ENCODE measurements at places on chromosomes 6 and 20. TPM values are rescaled to one million over a fixed set of nuclear protein-coding genes. Genes with fewer than 3 reads are reported as not detected.
A peak's percentile ranks its signal among the peaks of the same experiment; 100 is the strongest.

DNA sequence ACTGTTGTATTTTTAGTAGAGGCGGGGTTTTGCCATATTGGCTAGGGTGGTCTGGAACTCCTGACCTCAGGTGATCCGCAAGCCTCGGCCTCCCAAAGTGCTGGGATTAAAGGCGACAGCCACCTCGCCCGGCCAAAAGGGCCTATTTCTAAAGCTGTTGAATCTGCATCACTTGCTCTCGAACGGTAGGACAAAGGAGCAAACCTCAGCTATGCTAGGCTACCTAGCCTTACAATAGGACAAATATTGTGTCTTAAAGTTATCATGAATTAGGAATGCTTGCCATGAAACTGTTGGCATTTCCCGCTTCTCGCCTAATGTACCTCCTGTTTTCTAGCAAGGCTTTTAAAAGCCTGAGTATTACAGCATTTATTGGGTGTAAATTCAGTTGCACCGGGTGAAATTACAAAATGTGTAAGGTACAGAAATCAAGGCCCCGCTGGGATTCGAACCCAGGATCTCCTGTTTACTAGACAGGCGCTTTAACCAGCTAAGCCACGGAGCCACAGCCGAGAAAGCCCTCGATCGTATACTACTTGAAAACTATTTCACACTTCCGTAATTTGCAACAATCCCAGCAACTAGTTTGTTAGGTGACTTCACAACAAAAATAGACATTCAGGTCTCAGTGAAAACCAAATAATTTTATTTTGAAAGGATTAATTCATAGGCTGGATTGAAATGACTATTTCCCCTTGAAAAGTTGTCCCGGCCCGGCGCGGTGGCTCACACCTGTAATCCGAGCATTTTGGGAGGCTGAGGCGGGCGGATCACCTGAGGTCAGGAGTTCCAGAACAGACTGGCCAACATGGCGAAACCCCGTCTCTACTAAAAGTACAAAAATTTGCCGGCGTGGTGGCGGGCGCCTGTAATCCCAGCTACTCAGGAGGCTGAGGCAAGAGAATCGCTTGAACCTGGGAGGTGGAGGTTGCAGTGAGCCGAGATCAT lies 211.6 kb upstream of the ZNF184 start:
- no peak for DNase-seq

TMEM217 gene
- total RNA-seq, result 1.0 TPM

PNLDC1 gene
- 0.66 TPM for total RNA-seq

DNA sequence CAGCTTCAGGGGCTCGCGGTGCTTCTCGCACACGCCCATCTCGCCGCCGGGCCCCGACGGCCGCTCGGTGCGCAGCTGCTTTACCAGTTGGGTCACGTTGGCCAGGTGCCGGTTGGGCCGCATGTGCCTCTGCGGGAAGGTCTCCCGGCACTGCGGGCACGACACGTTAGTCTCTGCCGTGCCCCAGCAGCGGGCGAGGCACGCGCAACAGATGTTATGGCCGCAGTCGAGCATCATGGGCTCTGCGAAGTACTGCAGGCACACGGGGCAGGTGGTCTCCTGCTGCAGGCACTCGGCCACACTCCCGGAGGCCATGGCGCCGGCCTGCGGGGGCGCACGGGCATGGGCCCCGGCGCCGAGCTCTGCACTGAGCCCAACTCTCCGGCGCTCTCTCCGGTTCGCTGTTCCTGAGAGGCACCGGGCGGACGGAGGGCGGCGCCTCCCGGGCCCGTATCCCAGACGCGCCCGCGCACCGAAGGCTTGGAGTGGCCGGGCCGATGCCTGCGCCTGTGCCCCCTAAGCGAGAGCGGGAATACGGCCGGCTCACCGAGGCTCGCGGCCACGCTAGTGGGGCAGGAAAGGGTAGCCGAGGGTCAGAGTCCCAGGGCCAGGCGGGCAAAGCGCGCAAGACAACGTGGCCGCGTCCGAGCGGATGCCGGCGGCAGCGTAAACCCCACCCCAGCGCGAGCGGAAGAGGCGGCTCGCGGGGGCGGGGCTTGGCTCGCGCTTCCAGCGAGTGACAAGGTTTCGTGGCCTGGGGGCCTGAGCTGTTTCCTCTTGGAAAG lies at the start of gene TRIM27:
Gene TRIM27 (minus strand): TSS at position 668 of the 785 bp plus-strand sequence. CDS start 353 bp downstream, at position 315.
- DNase-seq, result peak; percentile 95

GRCh38 chr6:119323478-119323877 lies 26.1 kb downstream of the MAN1A1 start:
- DNase-seq, result no peak

- no peak for DNase-seq
Observed at GRCh38 chr20:48155268-48155667, 370.0 kb upstream of the SULF2 start.

DNA sequence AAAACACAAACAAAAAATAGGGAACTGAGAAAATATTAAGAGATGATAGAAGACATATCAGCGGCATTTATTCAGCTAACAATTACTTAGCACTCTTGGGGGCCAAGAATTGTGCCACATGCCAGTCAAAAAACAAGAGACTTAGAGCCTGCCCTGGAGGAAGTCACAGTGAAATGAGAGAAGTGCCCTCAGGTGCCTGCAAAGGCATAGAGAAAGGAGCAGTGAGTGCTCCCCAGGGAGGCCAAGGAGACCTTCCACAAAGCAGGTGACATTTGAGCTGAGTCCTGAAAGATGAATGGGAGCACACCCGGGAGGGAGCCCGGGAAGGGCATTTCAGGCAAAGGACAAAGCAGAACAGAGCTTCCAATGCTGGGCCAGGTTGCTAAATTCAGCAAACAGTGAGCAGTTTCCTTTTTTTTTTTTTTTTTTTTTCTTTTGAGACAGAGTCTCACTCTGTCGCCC lies 184.7 kb upstream of the JARID2 start:
- no peak for DNase-seq

GRCh38 chr6:47323887-47324286 lies 14.2 kb upstream of the TNFRSF21 start:
- DNase-seq, result no peak

GRCh38 chr6:55668591-55668990 lies 89.6 kb upstream of the HMGCLL1 start:
- DNase-seq, result no peak

PNPLA1 gene
- total RNA-seq, result not detected

DNA sequence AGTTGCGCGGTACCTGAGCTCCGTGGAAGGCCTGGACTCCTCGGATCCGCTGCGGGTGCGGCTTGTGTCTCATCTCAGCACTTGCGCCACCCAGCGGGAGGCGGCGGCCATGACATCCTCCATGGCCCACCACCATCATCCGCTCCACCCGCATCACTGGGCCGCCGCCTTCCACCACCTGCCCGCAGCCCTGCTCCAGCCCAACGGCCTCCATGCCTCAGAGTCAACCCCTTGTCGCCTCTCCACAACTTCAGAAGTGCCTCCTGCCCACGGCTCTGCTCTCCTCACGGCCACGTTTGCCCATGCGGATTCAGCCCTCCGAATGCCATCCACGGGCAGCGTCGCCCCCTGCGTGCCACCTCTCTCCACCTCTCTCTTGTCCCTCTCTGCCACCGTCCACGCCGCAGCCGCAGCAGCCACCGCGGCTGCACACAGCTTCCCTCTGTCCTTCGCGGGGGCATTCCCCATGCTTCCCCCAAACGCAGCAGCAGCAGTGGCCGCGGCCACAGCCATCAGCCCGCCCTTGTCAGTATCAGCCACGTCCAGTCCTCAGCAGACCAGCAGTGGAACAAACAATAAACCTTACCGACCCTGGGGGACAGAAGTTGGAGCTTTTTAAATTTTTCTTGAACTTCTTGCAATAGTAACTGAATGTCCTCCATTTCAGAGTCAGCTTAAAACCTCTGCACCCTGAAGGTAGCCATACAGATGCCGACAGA lies 9.9 kb downstream of the HEY2 start:
- no peak for DNase-seq

- no peak for DNase-seq
Observed at GRCh38 chr6:7045331-7045730, 62.4 kb upstream of the RREB1 start.

- DNase-seq, result no peak
Observed at GRCh38 chr6:112802144-112802543, 455.0 kb downstream of the RFPL4B start.

GRCh38 chr6:169156108-169156792 lies 97.4 kb downstream of the THBS2 start:
- no peak for DNase-seq

GRCh38 chr6:25366903-25367545 lies 87.8 kb downstream of the CARMIL1 start:
- DNase-seq, result no peak

GRCh38 chr20:53794529-53795115 lies 201.0 kb upstream of the ZNF217 start:
- DNase-seq, result no peak

DNA sequence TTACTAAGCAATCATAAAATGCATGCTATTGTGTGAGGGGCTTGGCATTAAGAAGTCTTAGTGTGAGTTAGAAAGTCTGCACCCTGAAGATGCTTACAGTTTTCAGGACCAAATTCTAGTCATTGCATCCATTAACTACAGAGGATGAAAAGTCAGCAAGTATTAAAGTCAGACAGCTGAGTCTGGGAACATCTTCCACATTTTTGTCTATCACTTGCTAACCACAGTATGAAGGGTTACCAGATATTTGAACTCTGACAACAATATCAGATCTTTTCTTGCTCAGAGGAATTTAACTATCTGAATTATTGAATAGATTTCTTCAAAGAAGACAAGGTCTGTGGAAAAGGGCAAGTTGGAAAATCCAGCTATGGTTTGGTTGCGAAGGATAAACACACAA lies 264.4 kb downstream of the BTBD9 start:
- DNase-seq, result no peak

DNA sequence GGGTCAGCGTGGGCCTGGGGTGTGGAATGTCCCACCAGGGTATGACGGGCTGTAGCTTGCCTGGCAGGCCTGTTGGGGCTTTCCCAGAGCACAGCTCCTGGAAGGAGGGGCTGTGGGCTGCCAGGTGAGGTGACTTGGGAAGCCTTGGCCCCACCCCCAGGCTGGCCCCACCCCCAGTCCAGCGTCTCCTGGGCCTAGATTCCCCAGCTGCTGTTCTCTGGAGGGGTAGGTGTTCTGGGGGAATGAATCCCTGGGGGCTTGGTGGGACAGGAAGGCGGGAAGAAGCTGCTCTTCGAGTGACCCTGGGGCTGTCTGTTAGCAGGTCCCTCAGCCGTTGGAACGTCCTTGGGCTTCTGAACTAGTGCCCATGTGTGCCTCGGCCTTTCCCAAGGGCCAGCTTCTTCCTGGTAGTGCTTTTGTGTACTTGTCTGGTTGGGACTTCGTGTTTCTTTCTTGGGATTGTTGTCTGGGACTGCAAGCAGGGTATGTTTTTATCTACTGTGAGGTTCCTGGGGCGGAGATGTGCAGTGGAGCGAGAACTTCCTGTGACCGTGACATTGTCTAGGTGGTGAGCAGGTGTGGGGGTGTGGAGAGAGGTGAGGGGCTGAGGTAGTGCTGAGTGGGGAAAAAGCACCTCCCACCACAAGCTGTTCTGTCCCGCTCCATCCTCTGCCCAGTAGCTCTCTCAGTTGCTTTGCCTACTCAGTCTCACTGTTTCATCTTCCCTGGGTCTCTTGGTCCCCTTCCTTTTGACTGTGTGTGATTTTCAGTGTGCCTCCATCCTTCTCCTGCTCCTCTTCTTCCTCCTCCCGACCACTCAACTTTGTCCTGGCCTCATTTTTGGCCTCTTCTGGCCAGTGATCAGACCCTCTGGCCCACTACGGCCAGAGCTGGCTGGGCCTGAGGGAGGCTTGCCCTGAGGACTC lies 1.3 kb upstream of the DDR1 start:
- DNase-seq, result peak; percentile 94

OR2J3 gene
- total RNA-seq, result 0.15 TPM

DNA sequence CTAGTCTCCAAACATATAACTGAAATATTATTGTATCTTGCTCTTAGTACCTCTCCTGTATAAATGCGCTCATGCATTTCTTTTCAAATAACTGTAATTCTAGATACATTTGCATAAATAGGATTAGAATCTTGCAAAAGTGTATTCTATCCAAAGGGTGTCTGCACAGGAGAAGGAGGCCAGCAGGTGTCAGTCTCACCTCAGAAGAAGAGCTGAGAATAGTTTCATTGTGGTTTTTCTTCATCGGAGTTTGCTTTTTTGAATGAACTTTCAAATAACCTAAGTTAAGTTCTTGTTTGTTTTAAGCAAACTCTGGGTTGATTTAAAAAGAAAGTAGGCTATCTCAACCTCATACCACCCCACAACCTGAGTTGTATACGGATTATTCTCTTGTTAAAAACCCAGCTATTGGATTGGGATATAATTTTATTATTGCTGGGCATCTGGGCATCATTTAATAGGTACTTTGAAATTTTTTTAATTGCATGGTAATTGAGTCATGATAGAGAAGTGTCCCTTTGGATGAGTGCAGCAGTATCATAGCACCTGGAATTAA lies 125.0 kb upstream of the MLIP start:
- DNase-seq, result no peak

USP49 gene
- 4.7 TPM for total RNA-seq

CGA gene
- not detected for total RNA-seq

GRCh38 chr6:41697861-41698781 lies 37.3 kb downstream of the TFEB start:
- DNase-seq, result no peak

DNA sequence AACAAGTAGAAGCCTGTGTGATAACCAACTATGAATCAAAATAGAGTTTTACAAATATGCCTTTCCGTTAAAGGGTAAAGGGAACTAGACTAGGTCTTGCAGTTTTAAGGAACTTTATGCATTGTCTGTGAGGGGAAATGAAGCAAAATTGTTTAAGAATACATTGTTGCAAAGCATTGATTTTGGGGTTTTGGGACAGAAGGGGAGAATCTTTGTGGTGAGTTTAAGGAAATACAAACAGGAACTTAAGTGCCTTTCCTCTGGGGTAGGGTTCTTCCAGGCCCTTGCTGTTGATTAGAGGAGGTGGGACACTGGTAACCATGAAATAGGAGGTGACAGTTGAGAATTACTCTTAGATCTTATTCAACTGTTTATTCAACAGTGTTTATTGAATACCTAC lies 4.7 kb downstream of the MAPK14 start:
- DNase-seq, result no peak

ENTPD6 gene
- 71.1 TPM for total RNA-seq

ZNF334 gene
- total RNA-seq, result 8.2 TPM

RSPO3 gene
- 16.2 TPM for total RNA-seq

THEMIS gene
- 0.96 TPM for total RNA-seq

All from breast epithelium (tissue), 4 donors.